ENCODE measurements at places on chromosomes 5 and 9. TPM values are rescaled to one million over a fixed set of nuclear protein-coding genes. Genes with fewer than 3 reads are reported as not detected.

SOWAHA gene
- total RNA-seq = 0.08 TPM

APBA1 gene
- total RNA-seq = 0.31 TPM

GABRA1 gene
- total RNA-seq = not detected

TMC1 gene
- 0.10 TPM for total RNA-seq

CEL gene
- total RNA-seq = 0.68 TPM

ZNF366 gene
- not detected for total RNA-seq

LCN2 gene
- total RNA-seq = 5.2 TPM

HABP4 gene
- 15.9 TPM for total RNA-seq

SPRY4 gene
- total RNA-seq = 8.4 TPM
